ENCODE measurements at places on chromosomes 3 and 15.

DNA sequence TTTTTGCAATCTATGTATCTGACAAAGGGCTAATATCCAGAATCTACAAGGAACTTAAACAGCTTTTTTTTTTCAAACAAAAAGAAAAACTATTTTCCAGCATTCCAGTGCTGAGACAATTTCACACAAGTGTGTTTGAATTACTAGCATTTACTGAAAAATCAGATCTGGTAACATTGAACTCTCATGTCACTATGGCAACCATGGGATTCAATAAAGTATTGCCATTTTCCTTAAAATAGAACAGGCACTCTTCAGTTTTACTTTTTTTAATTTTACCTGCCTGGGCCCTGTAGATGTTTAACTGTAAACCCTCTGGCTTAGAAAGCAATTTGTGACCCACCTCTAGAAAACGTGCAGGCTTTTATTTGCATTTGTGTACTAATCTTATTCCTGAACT lies 105.4 kb downstream of the MITF start:
- no peak for DNase-seq

DNA sequence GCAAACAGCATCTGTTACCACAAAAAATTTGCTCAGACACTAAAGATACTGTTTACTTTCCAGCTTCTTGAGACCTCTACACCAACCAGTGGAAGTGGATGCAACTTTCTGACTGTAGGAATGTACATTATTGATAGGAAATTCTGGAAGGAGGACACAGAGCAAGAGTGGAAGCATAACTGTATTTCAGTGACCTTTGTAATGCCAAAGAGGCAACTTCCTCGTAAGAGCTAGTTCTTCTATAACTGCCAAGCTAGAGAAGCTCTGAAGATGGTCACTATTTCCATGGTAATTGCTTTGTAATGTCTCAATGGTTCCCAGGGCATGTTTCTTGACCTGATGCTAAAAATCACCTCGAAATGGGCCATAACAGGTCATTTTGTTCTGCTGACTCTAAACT lies 96.3 kb upstream of the SLC2A2 start:
- DNase-seq = no peak

- DNase-seq = no peak
Measured at GRCh38 chr3:171768281-171768900, 41.9 kb downstream of the PLD1 start.

GRCh38 chr3:42192334-42193200 lies 73.4 kb downstream of the CCK start:
- DNase-seq = no peak

DNA sequence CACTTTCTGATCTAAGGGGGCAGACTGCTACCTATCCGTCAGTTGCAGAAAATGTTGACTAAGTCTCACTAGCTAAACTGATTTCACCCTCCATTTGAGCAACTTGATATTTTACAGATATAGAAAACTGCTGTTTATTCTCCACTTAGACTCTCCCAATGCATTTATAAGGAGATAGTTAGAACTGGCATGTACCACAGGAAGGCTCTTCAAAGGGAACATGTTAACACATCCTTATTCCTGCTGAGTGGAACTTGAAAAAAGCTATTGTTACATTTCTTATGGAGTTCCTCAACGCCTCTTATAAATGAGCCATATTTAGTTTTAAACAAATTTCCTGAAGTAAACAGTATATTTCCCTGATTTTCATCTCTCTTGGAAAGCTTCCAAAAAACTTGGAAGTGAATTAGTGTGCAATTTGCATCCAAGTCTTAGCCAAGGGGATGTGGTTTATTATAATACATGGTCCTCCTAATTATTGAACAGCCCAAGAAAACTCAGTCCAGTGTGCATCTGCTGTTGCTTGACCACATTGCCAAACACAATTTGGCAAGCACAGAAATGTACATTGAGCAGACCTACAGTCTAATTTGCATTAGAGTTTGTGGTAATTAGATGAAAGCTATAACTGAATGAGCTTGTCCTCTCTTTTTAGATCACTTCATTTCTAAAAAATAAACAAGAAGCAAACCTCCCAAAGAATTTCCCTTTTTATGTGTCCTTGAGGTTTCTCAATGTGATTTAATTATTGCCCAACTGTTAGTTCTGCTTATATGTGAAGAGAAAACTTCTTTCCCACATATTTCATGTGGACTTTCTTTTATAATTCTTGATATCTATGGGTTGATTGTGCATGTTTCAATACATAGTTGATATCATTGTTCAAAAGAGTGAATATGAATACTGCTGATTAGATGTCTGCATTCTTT lies 72.6 kb upstream of the DPH6 start:
- DNase-seq = no peak

All from left kidney (tissue), 8 donors.